Metanephros (tissue), 2 donors: ENCODE measurements at places on chromosomes 1 and 21. TPM values are rescaled to one million over a fixed set of nuclear protein-coding genes. Genes with fewer than 3 reads are reported as not detected.

The SAMSN1 gene
- total RNA-seq = 6.2 TPM

The SMIM11 gene
- 19.6 TPM for total RNA-seq

The PDZK1 gene
- total RNA-seq = 61.4 TPM

The CLCA4 gene
- total RNA-seq = not detected

The LRRC53 gene
- not detected for total RNA-seq

The ESRRG gene
- 57.9 TPM for total RNA-seq

The GJA8 gene
- total RNA-seq = 0.64 TPM

The IPO13 gene
- 27.8 TPM for total RNA-seq

The ARHGAP29 gene
- 83.4 TPM for total RNA-seq

The C1orf74 gene
- total RNA-seq = 2.6 TPM

The L1TD1 gene
- total RNA-seq = 1.3 TPM

The CYP4X1 gene
- 7.4 TPM for total RNA-seq
